ENCODE measurements at places on chromosomes 12 and 14.

GRCh38 chr12:65640489-65640901 is 183.8 kb upstream of the HMGA2 start:
- DNase-seq: no peak

DNA sequence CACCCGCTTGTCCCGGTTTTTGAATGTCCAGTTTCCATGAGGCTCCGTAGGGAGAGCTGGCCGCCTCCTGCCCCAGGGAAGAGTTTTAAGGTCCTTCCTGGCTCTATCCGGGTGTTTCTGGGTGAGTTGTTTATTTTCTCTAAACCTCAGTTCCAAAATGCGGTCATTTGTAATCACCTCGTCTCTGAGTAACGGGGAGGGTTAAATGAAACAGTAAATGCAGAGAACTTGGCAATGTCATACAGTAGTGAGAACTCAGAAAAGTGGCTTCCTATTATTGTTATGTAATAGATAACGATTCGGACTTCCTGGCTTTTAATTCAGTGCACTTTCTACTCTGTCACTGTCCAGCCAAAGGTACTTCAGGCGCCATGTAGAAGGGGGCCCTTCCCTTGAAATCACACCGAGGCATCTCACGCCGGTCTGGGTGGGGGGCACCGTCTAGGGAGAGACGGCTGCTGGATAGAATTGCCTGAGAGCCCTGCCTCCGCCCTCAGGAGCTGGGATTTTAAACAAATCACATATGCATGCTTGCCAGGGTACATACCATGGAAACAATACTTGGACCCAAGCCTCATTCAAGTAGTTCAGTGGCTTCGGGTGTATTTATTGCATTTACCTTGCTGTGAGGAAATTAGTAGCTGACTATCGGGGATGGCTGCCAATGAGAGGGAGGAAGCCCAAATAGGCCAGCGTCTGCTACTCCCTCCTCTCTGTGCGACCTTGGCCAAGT is 26.4 kb downstream of the NOS1 start:
- DNase-seq: no peak

- no peak for DNase-seq
Measured at GRCh38 chr12:25433024-25433423, 120.1 kb downstream of the LMNTD1 start.

DNA sequence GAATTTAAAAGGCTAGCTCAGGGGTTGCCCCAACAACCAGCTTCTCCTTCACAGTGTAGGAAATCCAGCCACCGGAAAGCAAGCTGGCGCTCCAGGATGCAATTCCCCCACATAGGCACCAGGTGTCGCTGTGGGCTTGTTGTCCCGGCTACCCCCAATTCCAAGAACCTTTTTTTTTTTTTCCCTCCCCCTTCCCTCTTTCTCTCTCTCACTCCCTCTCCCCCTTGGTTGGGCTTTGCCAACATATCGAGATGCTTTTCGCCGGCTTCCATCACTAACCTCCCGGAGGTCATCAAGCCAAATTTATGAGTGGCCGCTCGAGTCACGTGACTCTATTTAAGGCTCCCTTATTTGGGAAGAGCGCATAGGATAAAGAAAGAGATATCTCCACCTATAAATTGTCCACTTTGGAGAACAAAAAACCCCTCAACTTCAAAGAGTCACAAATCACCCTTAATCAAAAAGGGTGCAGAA is at the start of gene HOXC5:
Gene HOXC5, plus strand, starts transcription at position 424 of the 474 bp plus-strand sequence. CDS start 73 bp downstream, outside the sequence.
- DNase-seq: no peak

- no peak for DNase-seq
Measured at GRCh38 chr12:26095186-26095585, 29.7 kb downstream of the BHLHE41 start.

DNA sequence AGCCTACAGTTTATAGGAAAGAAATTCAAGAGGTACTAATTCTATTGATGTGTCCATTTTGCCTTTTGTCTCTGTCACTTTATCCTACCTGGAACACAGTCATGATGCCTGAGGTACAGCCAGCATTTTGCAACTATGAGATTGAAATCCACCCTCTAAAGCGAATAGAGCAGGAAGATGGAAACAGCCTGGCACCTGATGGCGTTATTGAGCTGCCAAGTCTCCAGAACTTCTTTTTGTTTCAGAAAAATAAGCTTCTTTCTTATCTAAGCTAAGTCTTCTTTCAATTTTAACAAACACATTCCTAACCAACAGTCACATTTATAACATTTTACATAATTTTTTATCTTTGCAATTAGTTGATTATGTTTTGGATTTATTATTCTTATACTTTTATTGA is 182.1 kb downstream of the PAWR start:
- DNase-seq: no peak

GRCh38 chr14:90549794-90550641 is 153.2 kb downstream of the CALM1 start:
- DNase-seq: no peak

- no peak for DNase-seq
Measured at GRCh38 chr14:70052990-70053389, 135.8 kb downstream of the SLC8A3 start.

DNA sequence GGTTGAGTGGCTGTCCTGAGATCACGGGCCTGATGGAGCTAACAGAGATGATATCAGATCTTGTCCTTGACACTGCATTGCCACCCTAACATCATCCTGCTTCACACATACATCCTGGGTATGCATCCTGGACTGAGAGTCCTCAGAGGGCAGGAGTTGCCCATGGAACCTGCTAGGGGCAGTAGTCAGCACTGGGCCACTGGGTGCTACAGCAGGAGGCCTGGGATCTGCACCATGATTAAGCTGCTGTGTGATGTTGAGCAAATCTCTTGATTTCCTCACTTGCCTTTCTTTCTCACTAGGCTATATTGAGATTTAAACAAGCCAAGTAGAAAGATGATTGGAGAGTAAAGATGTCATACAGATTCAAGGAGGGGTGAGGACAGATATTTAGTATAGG is 22.1 kb upstream of the EIF4B start:
- no peak for DNase-seq

DNA sequence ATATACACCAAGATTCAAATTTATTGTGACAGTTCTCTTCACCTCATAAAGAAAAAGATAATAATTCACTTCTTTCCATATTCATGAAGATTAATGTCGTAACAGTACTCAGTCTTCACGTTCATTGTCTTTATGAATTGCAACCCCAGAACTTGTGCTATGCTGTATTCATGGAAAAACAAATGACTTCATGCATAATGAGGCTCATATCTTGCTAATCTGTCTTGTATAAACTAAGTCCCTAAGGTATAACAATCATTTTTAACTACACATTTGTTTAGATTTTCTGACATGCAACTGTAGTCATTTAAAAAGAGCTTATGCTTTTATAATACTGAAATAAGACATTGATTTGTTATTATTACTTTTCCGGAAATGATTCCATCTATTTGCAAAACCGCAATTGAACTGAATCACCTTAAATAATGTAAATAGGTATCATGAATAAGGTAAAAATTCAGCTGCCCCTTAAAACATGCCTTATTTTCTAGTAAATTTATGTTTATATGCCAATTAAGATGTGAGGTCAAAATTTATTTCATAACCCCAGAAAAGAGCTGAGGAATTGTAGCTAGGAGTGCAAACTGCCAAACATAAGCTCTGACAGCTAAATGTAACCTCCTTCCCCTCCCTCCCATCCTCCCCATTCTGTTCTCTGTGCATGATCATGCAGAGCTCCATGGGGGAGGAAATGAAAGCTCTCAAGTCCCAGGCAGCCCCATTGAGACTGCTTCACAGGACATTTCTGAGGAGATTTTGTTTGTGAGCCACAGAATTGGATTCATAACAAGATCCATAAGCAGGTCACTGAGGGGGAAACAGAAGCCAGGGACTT is 301.6 kb downstream of the ATP23 start:
- no peak for DNase-seq

Measured in left forelimb (tissue), 1 donor.